ENCODE measurements at places on chromosomes 6 and 20.

DNA sequence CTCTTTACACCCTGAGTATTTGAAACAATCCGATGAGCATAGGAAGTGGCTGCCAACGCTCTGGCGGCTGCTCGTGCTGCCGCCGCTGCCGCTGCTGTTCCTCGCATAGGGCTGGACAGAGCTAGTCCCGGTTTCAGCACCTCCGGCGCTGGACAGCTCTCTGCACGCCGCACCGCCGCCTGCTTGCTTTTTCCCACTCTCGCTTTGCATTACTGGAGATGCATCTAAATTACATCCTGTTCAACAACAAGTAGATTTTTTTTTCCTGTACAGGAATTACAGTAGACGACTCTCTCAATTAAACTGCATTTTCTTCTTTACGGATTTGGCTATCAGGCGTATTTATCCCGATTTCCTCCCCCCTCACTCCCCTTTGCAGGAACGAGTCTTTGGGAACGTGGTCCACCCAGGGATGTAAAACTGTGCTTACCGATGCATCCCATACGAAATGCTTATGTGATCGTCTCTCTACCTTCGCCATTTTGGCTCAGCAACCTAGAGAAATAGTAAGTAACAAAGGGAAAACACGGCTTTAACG lies 563.8 kb downstream of the LMBRD1 start:
- peak; percentile 91 for DNase-seq

DNA sequence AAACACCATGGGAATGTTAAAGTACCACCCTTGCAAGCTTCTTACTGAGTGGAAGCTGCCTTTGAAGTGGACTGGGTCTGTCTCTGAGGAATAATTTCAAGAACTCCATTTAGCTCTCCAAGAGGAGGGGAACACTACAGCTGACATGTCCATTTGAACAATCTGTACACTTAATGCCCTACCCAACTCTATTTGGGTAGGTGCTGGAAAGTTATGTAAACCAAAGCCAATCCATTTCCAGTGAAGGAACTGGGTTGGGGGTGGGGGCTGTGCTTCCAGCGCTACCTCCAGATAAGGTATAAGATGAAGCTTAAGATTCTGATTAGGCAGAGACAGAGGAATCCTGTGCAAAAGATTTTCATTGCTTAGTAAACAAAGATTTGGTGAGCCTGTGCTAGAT lies 122.0 kb downstream of the TCP11 start:
- DNase-seq: no peak

GRCh38 chr20:52923123-52923937 lies 48.8 kb upstream of the TSHZ2 start:
- peak; percentile 40 for DNase-seq

- DNase-seq: no peak
These were observed 994.7 kb upstream of the EPHA7 start for GRCh38 chr6:94414041-94414440.
